ENCODE measurements at places on chromosomes 13 and 19.

- H3K27me3 ChIP-seq, result no peaks in the 10 kb centered on the region
- DNase-seq, result no peak
- no peaks in the 10 kb centered on the region for H3K36me3 ChIP-seq
- H3K4me3 ChIP-seq, result no peak overlapping the region
- peaks cover 15% of the 10 kb centered on the region for H3K4me1 ChIP-seq
- H3K27ac ChIP-seq, result no peak overlapping the region
These were observed 47.9 kb downstream of the RUBCNL start for GRCh38 chr13:46339035-46339666.

DNA sequence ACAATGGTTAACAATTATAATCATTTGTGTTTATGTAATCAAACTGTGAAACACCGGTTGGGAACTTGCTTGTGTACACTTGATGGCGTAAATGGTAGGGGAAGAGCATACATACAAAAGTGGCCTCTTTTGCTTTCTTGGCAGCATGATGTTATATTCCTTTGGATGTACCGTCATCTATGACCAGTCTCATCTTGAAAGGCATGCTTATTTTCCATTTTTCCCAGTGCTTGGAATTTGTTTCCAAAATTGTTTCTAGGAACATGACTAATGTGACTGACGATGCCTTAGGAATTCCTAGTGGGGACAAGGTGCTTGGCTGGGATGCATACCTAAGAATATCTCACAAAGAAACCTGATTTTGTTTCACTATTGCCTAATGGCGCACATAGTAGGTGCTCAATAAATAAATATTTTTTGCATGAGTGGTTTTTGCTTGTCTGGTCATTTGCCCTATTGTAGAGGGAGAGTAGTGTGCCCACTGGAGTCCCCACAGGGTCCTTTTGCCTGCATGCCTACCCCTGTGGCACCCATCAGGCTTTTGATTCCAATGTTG lies 45.5 kb downstream of the SAE1 start:
- H3K4me3 ChIP-seq, result peak overlapping the region; percentile 6
- H3K27me3 ChIP-seq, result no peaks in the 10 kb centered on the region
- H3K4me1 ChIP-seq, result peaks cover 52% of the 10 kb centered on the region

DNA sequence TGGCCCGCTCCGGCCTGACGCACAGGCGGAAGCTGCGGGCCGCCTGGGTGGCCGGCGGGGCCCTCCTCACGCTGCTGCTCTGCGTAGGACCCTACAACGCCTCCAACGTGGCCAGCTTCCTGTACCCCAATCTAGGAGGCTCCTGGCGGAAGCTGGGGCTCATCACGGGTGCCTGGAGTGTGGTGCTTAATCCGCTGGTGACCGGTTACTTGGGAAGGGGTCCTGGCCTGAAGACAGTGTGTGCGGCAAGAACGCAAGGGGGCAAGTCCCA lies 4.4 kb downstream of the FFAR1 start:
- H3K4me1 ChIP-seq, result peaks cover 22% of the 10 kb centered on the region
- H3K4me3 ChIP-seq, result no peak overlapping the region
- no peak for DNase-seq
- H3K27ac ChIP-seq, result no peak overlapping the region
- H3K27me3 ChIP-seq, result no peaks in the 10 kb centered on the region
- H3K36me3 ChIP-seq, result no peaks in the 10 kb centered on the region

DNA sequence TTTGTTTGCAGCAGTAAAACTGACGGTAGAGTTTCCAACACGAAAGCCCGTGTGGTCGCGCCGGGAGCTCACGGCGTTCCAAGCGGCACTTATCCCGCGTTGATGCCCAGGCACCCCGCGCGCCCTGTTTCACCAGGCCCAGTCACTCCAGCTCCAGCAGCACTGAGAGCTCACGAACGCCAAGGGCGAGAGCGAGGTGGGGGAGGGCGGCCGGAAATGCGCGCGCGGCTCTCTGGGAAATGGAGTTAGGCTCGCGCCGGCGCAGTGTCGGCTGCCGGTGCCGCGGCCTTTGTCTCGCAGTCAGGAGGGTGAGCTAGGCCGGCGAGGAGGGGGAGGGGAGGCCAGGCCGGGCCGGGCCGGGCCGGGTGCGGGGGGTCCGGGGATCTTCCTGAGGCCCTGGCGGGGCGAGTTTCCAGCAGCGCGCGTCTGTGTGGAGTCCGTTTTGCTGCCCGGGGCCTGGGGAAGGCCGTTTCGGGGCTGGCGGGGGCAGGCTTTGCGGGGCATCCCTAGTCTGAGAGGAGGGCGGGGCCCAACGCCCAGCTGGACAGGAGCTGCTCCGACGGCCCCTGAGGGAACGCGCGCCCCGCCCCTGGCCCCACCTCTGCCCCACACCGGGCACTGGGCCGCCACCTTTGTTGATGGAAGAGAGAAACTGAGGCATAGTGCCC lies at the start of gene ZNF135:
ZNF135 (plus strand) TSS at position 280 of the 668 bp plus-strand sequence. CDS start 721 bp downstream, outside the sequence.
- peak; percentile 42 for DNase-seq
- H3K4me1 ChIP-seq, result peaks cover 12% of the 10 kb centered on the region
- H3K36me3 ChIP-seq, result no peaks in the 10 kb centered on the region
- peaks cover 18% of the 10 kb centered on the region for H3K27me3 ChIP-seq
- peak within 1 kb of the TSS; percentile 42 for H3K4me3 ChIP-seq

GRCh38 chr19:43674183-43674582 lies 4.2 kb upstream of the PLAUR start:
- H3K4me1 ChIP-seq, result peaks cover 18% of the 10 kb centered on the region
- no peak overlapping the region for H3K4me3 ChIP-seq
- no peaks in the 10 kb centered on the region for H3K27me3 ChIP-seq
- DNase-seq, result no peak
- H3K36me3 ChIP-seq, result no peaks in the 10 kb centered on the region
